ENCODE measurements at places on chromosomes 2 and 18.

DNA sequence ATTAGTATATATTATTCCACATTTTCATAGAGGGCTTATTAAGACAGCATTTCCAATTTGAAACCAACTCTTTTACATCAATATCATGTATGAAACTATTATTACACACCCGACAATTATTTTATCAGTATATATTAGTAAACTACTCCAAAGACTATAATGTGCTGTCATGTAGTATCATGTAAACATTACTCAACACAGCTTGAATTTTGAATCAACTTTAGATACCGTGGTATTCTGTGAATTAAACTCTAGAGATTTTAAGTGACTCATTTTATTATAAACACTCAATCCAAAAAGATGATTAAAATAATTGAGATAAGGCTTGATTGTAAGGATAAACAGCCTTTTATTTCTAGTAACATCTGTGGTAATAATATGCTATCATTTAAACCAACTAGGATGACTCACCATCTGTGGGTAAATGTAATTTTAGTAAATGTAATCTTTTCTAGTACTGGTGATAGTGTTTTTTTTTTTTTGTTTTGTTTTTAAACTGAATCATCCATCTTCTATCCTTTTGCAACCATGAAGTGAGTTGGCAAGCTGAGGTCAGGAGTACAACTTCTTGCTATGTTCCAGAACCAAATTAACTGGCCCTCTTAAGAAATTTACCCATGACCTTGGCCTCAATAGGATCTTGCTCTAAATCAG is 144.3 kb upstream of the SMAD7 start:
- DNase-seq = no peak

DNA sequence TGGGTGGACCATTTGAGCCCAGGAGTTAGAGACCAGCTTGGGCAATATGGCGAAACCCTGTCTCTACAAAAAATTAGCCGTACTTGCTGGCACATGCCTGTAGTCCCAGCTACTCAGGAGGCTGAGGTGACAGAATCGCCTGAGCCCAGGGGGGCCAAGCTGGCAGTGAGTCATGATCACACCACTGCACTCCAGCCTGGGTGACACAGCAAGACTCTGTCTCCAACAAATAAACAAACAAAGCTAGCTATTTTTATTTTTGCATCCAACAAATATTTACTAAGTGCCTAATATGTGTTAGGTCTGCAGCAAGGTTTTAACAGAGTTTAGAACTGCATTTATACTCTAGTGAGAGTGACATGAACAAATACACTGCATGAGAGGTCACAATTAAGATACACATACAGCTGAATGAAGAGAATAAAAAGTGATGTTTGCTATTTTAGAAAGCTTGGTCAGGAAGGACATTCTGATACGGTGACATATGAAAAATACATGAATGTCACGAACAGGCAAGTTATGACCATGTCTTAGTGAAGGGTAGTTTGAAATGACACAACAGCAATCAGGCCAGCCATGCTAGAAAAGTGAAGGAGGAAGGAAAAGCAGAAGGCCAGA is 83.2 kb upstream of the FRZB start:
- no peak for DNase-seq

DNA sequence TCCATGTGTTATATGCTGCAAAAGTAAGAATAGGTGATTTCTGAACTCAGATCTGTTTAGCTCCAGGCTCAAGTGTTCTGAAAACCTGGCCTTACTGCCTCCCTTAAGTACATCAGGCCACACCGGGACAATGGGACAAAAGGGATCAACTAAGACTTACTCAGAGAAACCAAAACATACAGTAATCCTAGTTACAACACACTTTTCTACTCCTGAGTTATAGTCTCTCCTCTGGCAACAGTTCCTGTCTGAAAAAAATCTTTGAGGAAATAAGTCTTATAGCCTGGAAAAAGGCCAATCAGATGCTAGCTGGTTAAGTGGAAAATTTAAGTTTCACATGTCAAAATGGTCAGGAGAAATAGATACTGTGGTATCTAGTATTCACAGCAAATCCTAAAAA is 5.6 kb downstream of the METTL5 start:
- no peak for DNase-seq

DNA sequence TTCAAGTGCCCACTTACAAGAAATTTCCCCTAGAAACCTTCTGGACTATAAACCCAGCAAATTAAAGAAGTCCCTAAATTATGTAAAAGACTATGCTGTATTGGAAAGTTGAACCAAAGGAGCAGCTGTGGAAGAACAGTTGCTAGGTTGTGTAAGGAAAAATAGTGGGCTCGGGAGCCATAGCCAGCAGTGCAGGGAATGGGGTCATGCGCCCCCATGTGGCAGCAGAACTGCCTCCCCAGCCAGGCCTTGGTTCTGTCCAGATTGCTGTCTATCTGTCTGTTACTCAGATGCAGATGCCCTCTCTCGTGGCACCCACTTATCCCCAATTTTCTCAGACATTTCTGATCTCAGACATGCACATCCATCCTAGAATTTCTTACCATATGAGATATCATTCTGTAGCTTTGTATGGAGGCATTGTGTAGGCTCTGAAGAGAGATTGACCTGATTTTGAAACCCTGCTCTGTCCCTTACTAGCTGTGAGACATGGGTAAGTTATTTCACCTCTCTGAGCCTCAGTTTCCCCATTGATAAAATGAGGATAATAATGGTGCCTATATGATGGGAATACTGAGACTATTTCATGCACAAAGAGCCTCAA is 258.3 kb downstream of the SS18 start:
- no peak for DNase-seq

DNA sequence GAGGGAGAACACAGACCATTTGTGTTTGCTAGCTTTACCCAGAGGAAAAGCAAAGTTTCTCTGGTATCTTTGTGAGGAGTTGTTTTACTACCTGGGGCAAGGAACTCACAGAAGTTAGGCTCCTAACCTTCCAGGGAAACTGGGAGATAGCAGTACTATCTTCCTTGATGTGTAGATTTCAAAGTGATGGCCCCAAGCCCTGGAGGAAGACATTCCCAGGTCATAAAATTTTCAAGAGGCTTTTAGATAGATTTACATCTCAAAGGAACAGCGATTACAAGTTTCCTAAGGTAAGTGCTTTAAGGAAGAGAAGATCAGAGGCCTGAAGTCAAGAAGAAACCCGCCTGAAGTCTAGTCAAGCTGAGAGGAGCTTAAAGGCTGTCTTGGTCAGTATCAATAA is 1187.8 kb upstream of the TMEFF2 start:
- DNase-seq = no peak

DNA sequence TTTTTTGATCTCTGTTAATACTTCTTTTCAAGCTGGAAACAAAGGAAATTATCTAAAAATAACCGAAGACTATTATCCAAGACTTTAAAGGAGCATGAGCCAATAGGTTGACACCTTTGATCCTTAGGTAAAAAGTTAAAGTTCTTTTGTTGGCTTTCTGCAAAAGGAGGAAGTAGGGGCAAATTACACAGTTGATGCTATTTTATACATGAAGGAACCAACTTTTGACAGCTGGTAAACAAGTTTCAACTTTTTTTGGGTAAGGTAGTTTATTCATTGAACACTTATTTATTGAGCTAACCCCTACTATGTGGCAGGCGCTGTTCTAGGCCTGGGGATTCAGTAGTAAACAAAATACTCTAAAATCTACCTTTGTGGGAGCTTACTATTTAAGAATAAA is 66.6 kb upstream of the ZEB2 start:
- DNase-seq = no peak

Data from activated naive CD4-positive, alpha-beta T cell (primary cell).